ENCODE measurements at places on chromosomes 6 and 20.

- no peak for DNase-seq
These were observed 70.4 kb upstream of the SLC2A12 start for GRCh38 chr6:134122775-134123174.

GRCh38 chr6:29933955-29934354 lies 8.4 kb upstream of the HLA-A start:
- no peak for DNase-seq

DNA sequence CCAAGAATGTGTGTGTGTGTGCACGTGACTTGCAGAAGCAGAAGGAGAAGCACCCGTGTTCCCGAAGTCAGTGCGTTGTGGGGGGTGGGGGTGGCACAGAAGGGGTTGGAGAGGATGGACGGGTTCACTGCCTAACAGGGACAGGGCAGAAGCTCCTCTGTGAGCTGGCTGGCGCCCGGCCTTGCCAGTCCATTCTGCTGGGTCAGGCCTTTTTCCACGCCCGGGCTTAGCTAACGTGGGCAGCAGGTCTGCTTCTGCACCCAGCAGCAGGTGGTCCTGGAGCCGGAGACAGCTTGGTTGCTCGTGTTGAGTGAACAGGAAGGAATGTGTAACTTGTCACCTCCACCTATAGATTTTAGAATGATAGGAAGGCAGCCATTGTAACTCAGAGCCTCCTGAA lies 374.4 kb downstream of the CDH4 start:
- no peak for DNase-seq

DNA sequence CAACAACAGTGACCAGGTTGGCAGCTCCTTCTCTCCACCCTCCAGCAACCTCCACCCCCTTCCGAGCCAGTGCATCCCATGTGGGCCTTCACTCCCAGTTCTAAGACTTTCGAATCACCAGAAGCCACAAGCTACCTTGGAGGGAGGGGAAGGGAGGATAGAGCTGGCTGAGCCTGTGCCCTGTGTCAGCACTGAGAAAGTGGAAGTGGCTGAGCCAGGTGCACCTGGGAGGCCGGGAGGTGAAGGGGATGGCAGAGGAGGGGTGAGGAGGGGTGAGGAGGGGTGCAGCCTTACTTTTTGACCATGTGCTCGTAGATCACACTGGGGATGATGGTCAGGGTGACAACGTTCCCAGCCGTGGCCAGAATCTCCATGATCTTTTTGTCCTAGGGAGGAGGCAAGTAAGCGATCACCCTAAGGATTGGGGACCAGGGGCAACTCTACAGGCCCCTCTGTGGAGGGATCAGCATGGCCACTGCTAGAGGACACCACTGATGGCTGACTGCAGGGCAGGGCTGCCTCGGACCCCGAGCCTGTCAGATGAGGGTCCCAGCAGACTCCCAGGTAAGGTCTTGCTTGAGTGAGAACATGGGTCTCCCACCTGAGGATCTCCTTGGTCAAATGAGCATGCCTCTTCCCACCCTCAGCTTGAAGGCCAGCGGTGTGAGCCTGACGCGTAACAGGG lies 18.3 kb downstream of the SDCBP2 start:
- no peak for DNase-seq

GRCh38 chr6:20540683-20541082 lies 6.4 kb downstream of the CDKAL1 start:
- no peak for DNase-seq

GRCh38 chr6:78868116-78868515 lies 765 bp downstream of the IRAK1BP1 start:
- DNase-seq: no peak

- no peak for DNase-seq
These were observed 1.2 kb upstream of the ZNF76 start for GRCh38 chr6:35258336-35258735.

GRCh38 chr6:81384921-81385320 lies 367.6 kb downstream of the TENT5A start:
- DNase-seq: no peak

GRCh38 chr6:149405823-149406765 lies 6.0 kb downstream of the SUMO4 start:
- no peak for DNase-seq

- DNase-seq: no peak
These were observed 157.2 kb upstream of the COL21A1 start for GRCh38 chr6:56404599-56404998.

DNA sequence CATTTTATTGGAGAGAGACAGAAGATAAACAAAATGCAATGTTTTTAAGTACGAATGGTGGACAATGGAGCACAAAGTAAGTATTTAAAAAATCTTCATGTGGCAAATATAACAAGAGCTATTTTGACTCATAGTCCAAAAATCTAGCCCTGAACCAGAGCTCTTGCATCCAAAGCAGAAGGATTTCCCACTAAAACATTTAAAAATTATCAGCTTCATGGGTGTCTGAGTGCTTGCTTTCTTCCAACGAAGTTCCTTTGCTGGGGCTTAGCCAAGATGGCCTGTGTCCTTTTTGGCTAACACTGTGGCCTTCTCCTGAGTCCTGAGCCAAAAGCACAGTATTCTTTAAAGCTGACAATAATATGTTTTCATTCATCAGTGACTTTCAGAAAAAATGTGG lies 161.7 kb downstream of the RIMS1 start:
- no peak for DNase-seq

DNA sequence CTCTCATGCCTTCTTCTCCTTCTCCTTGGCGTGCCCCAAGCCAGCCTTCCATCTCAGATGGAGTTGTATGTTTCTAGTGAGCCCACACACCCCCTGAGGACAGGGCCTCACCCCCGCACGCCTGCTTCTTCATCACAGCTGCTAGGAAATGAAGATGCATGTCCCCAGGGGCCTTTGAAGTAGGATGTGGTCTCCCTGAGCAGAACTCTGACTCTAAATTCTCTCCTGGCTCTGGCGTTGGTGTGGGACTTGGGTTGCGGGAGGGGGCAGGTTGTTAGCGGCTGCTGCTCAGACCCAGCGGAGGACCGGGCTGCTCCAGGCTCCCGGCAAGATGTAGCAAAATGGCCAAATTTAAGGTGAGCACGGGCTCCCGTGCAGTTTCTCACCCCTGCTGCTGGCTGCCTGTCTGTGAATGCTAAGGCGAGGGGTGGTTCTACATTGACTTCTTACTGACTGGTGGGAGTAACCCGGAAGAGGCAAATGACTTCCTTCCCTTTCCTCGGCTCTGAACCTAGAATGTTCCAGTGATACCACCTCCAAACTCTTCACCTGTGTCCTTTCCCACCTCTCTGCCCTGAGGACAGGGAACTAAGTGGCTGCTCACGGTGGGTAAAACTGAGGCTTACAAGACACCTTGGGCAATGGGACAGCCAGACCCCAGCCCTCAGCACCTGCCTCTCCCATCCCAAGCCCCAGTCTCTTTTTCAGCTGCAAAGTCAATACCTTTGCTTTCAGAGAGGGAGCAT lies 8.8 kb downstream of the SYNJ2 start:
- no peak for DNase-seq

GRCh38 chr6:25287941-25288340 lies 8.8 kb downstream of the CARMIL1 start:
- no peak for DNase-seq

GRCh38 chr6:169005166-169005565 lies 248.5 kb downstream of the THBS2 start:
- no peak for DNase-seq

GRCh38 chr6:162627825-162628224 lies 99.7 kb downstream of the PRKN start:
- DNase-seq: no peak

- no peak for DNase-seq
These were observed 41.9 kb downstream of the SYNJ2 start for GRCh38 chr6:158023597-158023939.

DNA sequence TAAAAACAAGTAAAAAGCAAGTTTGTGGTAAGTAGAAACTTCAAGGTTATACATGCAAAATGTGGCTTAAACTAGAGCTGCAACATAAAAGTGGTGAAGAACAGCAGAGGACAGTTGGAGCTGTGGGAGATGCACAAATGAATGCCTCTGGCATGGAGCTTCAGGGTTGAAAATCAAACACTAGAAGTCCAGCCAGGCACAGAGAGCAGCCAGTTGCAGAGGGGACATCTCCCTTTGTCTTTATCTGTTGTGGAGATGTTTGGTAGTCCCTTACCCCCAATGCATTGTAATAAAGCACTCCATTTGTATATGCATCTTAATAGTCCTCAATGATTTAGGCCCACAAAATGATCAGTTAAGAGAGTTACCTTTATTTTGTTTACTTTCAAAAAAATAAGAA lies 73.1 kb upstream of the C20orf144 start:
- no peak for DNase-seq

DNA sequence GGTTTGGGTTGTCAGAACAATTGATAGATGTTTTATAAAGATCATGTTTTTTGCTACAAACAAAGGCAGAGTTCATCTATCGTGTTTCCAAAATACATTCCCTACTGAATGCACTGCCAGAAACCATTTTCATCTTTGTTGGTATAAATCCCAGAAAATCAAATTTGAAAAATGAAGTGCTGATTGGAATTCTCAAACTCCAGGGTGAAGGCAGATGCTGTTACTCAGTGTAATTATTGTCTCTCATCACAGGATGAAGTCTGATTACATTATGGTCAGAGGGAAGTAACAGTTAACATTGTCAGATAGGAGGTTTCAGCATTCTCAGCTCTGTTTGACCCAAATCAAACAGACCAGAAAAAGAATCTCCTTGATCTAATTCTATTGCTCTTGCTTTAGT lies 198.4 kb upstream of the KCNK16 start:
- no peak for DNase-seq
